ENCODE measurements at places on chromosomes 4 and X.

DNA sequence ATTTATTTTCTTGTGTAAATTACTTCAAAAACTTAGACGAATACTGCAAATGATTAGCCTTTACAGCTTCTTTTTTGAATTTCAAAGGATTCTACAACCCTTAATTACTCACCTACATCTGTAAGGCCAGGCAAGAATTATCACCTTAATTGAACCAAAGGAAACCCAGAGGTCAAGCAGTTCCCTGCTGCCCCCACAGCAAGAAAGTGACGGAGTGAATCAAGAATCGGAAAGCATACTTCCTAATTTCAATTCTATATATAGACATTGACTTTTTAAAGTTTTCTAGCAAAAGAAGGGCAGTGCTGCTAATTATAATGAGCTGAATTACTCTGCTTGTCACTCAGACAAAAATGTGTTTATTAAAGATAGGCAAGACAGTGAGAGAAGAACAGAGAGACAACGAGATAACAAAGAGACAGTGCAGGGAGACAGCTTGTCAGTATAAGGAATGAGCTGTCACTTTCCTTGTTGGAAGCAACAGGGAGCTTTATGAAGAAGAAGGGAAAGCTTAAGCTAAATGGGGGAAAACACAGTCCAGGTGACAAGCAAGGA, 47.5 kb upstream of the SPANXN4 start:
- DNase-seq, result no peak

DNA sequence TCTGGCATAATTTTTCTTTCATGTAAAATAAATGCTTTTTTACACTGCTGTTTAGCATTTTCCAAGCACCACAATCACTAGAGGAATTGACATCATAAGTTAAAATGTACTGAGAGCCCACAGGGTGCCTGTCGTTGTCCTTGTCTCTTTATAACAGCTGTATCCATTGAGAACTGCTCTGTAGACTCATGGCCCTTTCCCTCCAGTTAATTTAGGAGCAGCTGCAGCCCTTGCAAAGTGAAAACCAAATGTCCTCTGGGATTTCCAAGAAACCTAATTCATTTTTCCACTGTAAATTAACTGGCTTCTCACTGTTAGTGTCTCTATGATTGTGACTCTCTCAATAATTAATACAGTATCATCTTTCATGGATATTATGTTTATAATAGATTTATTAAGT, 185.9 kb downstream of the SLC4A4 start:
- DNase-seq, result no peak

GRCh38 chr4:159185591-159186023, 82.7 kb downstream of the RAPGEF2 start:
- DNase-seq, result no peak

GRCh38 chr4:168932138-168932537, 77.9 kb downstream of the CBR4 start:
- DNase-seq, result no peak

DNA sequence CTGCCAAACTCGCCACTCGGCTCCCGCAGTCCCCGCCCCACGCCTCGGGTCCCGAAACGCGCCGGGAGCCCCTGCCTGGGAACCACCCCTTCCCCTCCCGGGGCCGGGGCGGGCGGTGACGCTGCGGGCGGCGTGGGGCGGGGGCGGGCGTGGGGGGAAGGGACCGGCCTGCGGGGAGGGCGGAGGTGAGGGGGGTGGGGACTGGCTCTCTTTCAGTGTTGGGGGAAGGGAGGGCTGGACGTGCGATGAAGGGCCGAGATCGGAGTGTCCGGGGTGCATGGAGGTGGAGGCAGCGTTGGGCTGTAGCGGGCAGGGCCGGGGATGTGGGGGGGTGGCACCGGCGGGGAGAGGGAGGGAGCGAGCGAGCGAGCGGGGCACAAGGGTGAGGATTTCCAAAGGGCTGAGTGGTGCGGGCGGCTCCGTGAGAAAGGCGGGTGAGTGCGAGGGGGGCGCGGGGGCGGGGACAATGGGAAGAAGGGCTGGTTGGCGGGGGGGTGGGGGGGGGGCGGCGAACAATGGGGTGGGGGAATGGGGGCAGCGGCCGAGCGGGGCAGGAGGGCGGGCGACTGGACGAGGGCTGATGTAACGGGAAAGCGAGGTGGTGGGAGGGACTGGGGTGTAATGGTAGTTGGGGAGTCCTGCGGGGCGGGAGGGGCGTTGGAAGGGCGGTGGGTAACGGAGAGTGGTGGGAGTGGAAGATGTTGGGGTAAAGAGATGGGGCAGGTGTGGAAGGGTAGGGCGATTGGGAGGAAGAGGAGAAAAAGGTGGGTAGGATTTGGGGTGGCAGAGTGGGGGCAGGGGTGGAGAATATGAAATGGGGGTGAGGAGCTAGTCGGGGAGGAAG, 578 bp downstream of the DCUN1D4 start:
- DNase-seq, result peak; percentile 45

GRCh38 chr4:20615486-20616260, 84.6 kb upstream of the PACRGL start:
- no peak for DNase-seq

- no peak for DNase-seq
These were observed 213.1 kb upstream of the HDX start for GRCh38 chrX:84715315-84715714.

DNA sequence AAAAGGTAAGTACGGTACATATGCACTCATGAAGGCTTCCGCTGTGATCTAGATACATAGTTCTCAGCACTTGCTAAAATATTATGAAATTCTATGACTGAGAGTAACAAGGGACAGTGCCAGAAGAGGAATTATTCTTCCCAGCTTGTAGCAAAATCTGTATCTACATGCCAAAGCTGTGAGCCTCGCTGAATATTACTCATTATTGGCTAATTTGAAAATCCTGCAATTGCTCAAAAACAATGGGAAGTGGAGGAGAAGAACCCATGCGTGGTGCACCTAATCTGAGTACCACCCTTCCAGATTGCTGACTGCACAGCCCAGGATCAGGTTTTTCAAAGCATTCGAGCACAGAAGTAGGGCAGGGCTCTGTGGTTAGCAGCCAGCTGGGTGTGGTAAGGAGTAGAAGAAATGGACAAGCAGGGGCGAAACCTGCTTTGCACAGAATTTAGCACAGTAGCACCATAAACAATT, 17.4 kb upstream of the PDCL2 start:
- no peak for DNase-seq

- DNase-seq, result no peak
These were observed 9.6 kb downstream of the SLC25A5 start for GRCh38 chrX:119477812-119478232.

GRCh38 chr4:93657527-93657926, 171.0 kb upstream of the ATOH1 start:
- DNase-seq, result no peak

DNA sequence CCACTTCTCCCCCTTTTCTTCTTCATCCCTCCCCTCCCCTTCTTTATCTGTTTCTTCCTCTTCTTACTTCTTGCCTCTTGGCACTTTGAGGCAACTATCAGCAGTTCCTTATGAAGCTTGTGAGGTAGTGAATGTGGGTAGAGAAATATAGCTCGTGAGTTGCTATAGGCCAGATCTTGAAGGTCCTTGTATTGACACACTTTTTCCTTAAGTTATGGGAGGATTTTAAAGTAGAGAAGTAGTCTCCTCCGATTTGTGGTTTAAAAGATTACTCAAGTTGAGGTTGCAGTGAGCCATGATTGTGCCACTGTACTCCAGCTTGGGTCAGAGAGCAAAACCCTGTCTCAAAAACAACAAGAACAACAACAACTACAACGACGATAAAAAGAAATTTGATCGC, 3.4 kb upstream of the RRAGB start:
- DNase-seq, result no peak

DNA sequence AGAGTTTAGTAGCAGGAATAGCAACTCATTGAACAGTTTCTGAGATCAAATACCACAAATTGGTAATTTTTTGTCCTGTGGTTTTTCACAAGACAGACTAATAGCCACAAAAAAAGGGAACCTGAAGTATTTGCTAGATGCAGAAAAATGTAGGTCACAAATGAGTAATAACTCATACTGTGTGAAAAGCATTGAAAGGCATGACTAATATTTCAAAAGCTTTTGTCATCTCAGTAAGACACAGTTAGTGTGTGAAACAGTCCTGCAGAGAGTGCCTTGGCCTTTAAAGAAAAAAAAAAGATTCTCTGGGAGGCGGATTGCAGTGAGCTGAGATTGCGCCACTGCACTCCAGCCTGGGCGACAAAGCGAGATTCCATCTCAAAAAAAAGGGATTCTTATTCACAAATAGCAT, 31.4 kb upstream of the SLC25A31 start:
- DNase-seq, result no peak

- DNase-seq, result no peak
These were observed 10.4 kb downstream of the CASK start for GRCh38 chrX:41912923-41913322.

Data from effector memory CD4-positive, alpha-beta T cell (primary cell).